Activated CD8-positive, alpha-beta T cell treated with anti-CD3 and anti-CD28 coated beads, Interleukin-2, amount 10 ng/mL, durations not matched to agents 7 days and 5 days (primary cell): ENCODE measurements at places on chromosomes 16 and 17. TPM values are rescaled to one million over a fixed set of nuclear protein-coding genes. Genes with fewer than 3 reads are reported as not detected.

The GNGT2 gene
- 45.4 TPM for total RNA-seq

The MEIOC gene
- 0.16 TPM for total RNA-seq

The ITGAD gene
- 0.13 TPM for total RNA-seq

The GGA2 gene
- 111 TPM for total RNA-seq

The MAZ gene
- 494 TPM for total RNA-seq

The KRT31 gene
- not detected for total RNA-seq

The TSNAXIP1 gene
- total RNA-seq = 0.63 TPM

The MT4 gene
- not detected for total RNA-seq

The PRSS8 gene
- not detected for total RNA-seq

The TNFRSF13B gene
- total RNA-seq = not detected

The YBX2 gene
- total RNA-seq = 0.37 TPM

The FSCN2 gene
- total RNA-seq = 0.74 TPM

The ATP2A3 gene
- 354 TPM for total RNA-seq

The ABCC11 gene
- not detected for total RNA-seq

The LPCAT2 gene
- total RNA-seq = not detected

The SLC5A10 gene
- not detected for total RNA-seq

The TBC1D3G gene
- not detected for total RNA-seq

The CRHR1 gene
- total RNA-seq = not detected

The MT1F gene
- 25.8 TPM for total RNA-seq

The HAS3 gene
- total RNA-seq = 0.44 TPM

The DDX5 gene
- 853 TPM for total RNA-seq

The KRTAP4-3 gene
- not detected for total RNA-seq

The TM4SF5 gene
- not detected for total RNA-seq

The GRIN2A gene
- total RNA-seq = not detected

The LPO gene
- total RNA-seq = not detected

The CTRL gene
- 5.5 TPM for total RNA-seq

The TEX14 gene
- 0.10 TPM for total RNA-seq

The PRSS27 gene
- 0.70 TPM for total RNA-seq

The CAVIN1 gene
- total RNA-seq = 1.7 TPM

The ABCC12 gene
- not detected for total RNA-seq

The PNMT gene
- not detected for total RNA-seq

The STAT5B gene
- 94.4 TPM for total RNA-seq

The TRAPPC2L gene
- total RNA-seq = 61.2 TPM

The KRT25 gene
- not detected for total RNA-seq

The CCR7 gene
- total RNA-seq = 173 TPM

The CDRT4 gene
- 6.2 TPM for total RNA-seq

The ZNF469 gene
- 0.83 TPM for total RNA-seq

The LITAFD gene
- not detected for total RNA-seq

The AMZ2 gene
- 79.9 TPM for total RNA-seq

The MED13 gene
- 52.9 TPM for total RNA-seq

The CPHXL2 gene
- not detected for total RNA-seq

The ERCC4 gene
- total RNA-seq = 8.9 TPM
